ENCODE measurements at places on chromosomes 5 and 9.

GRCh38 chr5:56326116-56326515 is 93.0 kb upstream of the ANKRD55 start:
- no peak for DNase-seq
- no peak overlapping the region for H3K27ac ChIP-seq
- H3K27me3 ChIP-seq = no peaks in the 10 kb centered on the region
- no peaks in the 10 kb centered on the region for H3K36me3 ChIP-seq
- H3K4me3 ChIP-seq = no peak overlapping the region

- no peak for DNase-seq
- H3K27me3 ChIP-seq = no peaks in the 10 kb centered on the region
- H3K36me3 ChIP-seq = no peaks in the 10 kb centered on the region
- no peak overlapping the region for H3K27ac ChIP-seq
- H3K4me1 ChIP-seq = no peaks in the 10 kb centered on the region
These were observed 504.6 kb upstream of the BRINP1 start for GRCh38 chr9:119873877-119874276.

GRCh38 chr9:77892171-77892570 is 139.4 kb downstream of the GNAQ start:
- no peaks in the 10 kb centered on the region for H3K36me3 ChIP-seq
- peaks cover 20% of the 10 kb centered on the region for H3K4me1 ChIP-seq
- no peak overlapping the region for H3K27ac ChIP-seq
- no peak for DNase-seq

- H3K27me3 ChIP-seq = no peaks in the 10 kb centered on the region
- no peak overlapping the region for H3K4me3 ChIP-seq
- H3K4me1 ChIP-seq = peaks cover 34% of the 10 kb centered on the region
- H3K27ac ChIP-seq = peak overlapping the region; percentile 65
- no peak for DNase-seq
These were observed 72.3 kb downstream of the ZNF366 start for GRCh38 chr5:72434781-72435437.

GRCh38 chr5:157924490-157924889 is 65.5 kb upstream of the CLINT1 start:
- no peak overlapping the region for H3K27ac ChIP-seq
- no peaks in the 10 kb centered on the region for H3K27me3 ChIP-seq
- no peak overlapping the region for H3K4me3 ChIP-seq
- no peaks in the 10 kb centered on the region for H3K4me1 ChIP-seq
- no peak for DNase-seq

DNA sequence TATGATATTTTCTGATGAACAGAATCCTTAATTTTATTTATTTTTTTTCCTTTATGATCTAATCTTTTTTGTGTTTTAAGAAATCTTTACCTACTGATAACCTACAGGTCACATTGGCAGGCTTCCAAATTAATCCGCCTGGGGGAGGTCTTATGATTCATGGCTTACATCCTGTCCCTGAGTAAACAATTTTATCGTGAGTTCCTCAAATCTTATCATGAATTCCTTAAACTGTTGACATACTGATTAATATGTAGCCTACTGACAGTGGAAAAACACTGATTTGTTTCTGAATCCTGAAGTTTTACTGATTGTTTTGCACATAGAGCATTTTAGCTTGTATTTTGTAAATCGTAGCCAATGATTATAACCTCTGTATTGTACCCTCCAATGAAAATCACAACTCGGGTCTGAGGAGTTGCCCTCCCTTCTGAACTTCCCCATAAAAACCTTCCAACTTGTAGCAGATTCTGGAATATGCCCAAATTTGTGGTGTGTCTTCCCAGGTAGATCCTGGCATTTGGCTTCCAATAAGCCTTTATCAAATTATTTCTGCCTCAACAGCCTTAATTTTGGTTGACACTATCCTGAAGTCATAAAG is 105.6 kb downstream of the VCAN start:
- H3K4me1 ChIP-seq = no peaks in the 10 kb centered on the region
- H3K36me3 ChIP-seq = no peaks in the 10 kb centered on the region
- H3K27ac ChIP-seq = no peak overlapping the region
- H3K4me3 ChIP-seq = no peak overlapping the region

Data from sigmoid colon (tissue), 7 donors.